Suprapubic skin (tissue), 4 donors: ENCODE measurements at places on chromosomes 1 and 21. TPM values are rescaled to one million over a fixed set of nuclear protein-coding genes. Genes with fewer than 3 reads are reported as not detected.

DNA sequence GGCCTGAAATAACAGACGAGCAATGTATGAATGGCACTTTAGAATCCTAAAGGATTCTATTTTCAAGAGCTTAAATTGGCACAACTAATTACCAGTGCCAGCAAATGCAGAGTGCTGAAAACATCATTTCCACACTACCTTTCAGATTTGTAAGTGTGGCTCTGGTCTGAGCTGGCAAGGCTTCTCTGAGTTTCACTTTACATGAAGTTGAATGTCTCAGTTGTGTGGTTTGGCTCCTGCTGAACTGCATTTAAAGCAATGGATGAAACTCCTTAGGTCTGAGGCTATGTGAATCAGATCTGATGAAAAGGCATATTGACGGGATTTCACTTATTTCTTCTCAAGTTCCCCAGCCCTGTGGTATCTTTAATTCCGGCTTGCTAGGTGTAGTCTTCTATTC, 114.8 kb upstream of the PTGFR start:
- H3K4me3 ChIP-seq: no peak overlapping the region
- no peaks in the 10 kb centered on the region for H3K36me3 ChIP-seq
- no peak for DNase-seq
- H3K27me3 ChIP-seq: no peaks in the 10 kb centered on the region
- peaks cover 9% of the 10 kb centered on the region for H3K4me1 ChIP-seq

DNA sequence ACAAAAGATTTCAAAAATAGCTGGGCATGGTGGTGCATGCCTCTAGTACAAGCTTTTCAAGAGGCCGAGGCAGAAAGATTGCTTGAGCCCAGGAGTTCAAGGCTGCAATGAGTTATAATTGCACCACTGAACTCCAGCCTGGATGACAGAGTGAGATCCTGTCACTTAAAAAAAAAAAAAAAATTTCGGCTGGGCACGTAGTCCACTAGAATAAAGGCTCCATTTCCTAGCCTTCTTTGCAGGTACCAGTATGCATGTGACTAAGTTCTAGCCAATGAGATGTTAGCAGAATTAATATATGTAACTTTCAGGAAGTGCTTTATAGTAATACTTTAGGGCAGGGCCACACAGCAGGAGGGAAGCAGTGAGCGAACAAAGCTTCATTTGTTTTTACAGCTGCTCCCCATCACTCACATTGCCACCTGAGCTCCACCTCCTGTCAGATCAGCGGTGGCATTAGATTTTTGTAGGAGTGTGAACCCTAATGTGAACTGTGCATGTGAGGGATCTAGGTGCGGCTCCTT, 28.8 kb upstream of the SYDE2 start:
- peak overlapping the region; percentile 40 for H3K27ac ChIP-seq
- H3K27me3 ChIP-seq: no peaks in the 10 kb centered on the region
- H3K4me1 ChIP-seq: peaks cover 15% of the 10 kb centered on the region
- H3K36me3 ChIP-seq: no peaks in the 10 kb centered on the region

- H3K4me3 ChIP-seq: no peak overlapping the region
- no peaks in the 10 kb centered on the region for H3K36me3 ChIP-seq
- no peaks in the 10 kb centered on the region for H3K27me3 ChIP-seq
Measured at GRCh38 chr1:62728963-62729362, 40.8 kb upstream of the DOCK7 start.

- no peak for DNase-seq
- no peak overlapping the region for H3K27ac ChIP-seq
- H3K4me3 ChIP-seq: no peak overlapping the region
- peaks cover 36% of the 10 kb centered on the region for H3K4me1 ChIP-seq
- no peaks in the 10 kb centered on the region for H3K27me3 ChIP-seq
- no peaks in the 10 kb centered on the region for H3K36me3 ChIP-seq
Measured at GRCh38 chr1:89607156-89607555, 25.8 kb upstream of the LRRC8C start.

DNA sequence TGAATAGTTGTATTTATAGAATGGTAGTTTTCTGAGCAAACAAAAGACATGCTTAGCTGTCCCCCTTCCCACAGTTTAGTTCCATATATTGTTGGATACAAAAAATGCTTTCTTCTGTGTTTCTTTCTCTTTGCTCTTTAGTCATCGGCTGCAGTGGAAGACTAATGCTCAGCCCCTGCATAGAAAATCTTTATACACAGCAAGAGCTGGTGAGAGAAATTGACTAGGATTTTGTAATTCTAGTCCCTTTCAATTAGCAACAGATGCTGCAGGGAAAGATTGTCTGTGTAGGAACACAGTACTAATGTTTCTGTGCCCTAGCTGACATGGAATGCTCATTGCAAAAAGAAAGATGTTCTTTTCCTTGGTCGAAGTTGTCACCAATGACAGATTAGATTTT, 200.9 kb downstream of the RPS6KC1 start:
- no peak for DNase-seq
- no peak overlapping the region for H3K4me3 ChIP-seq
- H3K4me1 ChIP-seq: no peaks in the 10 kb centered on the region
- no peaks in the 10 kb centered on the region for H3K27me3 ChIP-seq
- H3K36me3 ChIP-seq: no peaks in the 10 kb centered on the region

- H3K27ac ChIP-seq: no peak overlapping the region
- no peaks in the 10 kb centered on the region for H3K36me3 ChIP-seq
- H3K27me3 ChIP-seq: no peaks in the 10 kb centered on the region
- H3K4me1 ChIP-seq: no peaks in the 10 kb centered on the region
- no peak overlapping the region for H3K4me3 ChIP-seq
- no peak for DNase-seq
Measured at GRCh38 chr21:29730281-29730680, 209.5 kb downstream of the GRIK1 start.

GRCh38 chr1:193504920-193505319, 318.5 kb upstream of the B3GALT2 start:
- no peak overlapping the region for H3K4me3 ChIP-seq
- H3K27ac ChIP-seq: no peak overlapping the region
- H3K36me3 ChIP-seq: no peaks in the 10 kb centered on the region
- H3K27me3 ChIP-seq: no peaks in the 10 kb centered on the region

DNA sequence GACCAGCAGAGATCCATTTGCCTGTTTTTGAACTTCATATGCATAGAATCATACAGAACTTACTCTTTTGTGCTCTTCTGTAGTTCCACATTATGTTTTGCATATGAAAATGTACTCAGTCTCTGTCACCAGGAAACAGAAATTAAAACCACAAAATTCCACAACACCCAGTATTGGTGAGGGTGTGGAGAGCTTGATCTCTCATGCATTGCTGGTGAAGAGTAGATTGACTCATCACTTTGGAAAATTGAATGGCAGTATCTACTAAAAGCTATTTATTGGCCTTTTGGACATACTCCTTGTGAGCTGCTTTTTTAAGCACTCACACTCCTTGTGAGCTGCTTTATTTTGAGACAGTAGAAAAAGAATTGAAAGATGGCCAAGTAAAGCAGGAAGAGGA, 43.3 kb downstream of the VTCN1 start:
- no peak overlapping the region for H3K27ac ChIP-seq
- DNase-seq: no peak
- no peaks in the 10 kb centered on the region for H3K36me3 ChIP-seq
- no peaks in the 10 kb centered on the region for H3K27me3 ChIP-seq
- no peaks in the 10 kb centered on the region for H3K4me1 ChIP-seq

- H3K4me1 ChIP-seq: no peaks in the 10 kb centered on the region
- DNase-seq: no peak
- H3K27ac ChIP-seq: no peak overlapping the region
- no peaks in the 10 kb centered on the region for H3K27me3 ChIP-seq
Measured at GRCh38 chr1:198495631-198496030, 44.8 kb downstream of the ATP6V1G3 start.

GRCh38 chr1:202159534-202160371, 649 bp downstream of the PTPN7 start:
- peaks cover 8% of the 10 kb centered on the region for H3K4me1 ChIP-seq
- no peaks in the 10 kb centered on the region for H3K36me3 ChIP-seq
- no peak for DNase-seq
- H3K27me3 ChIP-seq: no peaks in the 10 kb centered on the region

DNA sequence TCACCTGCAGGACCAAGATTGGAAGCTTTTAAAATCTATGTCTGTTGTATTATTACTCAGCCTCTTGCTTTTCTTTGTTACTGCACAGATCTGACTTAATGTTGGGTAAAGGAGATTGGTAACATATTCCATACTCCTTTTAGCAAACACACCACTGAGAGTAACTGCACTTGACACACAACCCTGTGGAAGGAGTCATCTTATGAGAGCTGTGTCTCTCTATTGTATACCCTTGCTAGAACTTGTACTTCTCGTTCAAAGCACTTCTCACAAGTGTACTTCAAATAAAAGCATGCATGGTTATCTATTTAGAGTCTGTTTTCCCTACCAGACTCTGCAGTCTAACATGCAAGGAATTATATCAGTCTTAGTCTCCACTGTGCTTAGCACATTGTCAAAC, 813.4 kb downstream of the ADGRL2 start:
- no peak overlapping the region for H3K27ac ChIP-seq
- no peaks in the 10 kb centered on the region for H3K36me3 ChIP-seq
- H3K27me3 ChIP-seq: no peaks in the 10 kb centered on the region
- DNase-seq: no peak

GRCh38 chr21:38495696-38496095, 2.6 kb downstream of the ERG start:
- H3K4me1 ChIP-seq: no peaks in the 10 kb centered on the region
- H3K27ac ChIP-seq: no peak overlapping the region
- no peaks in the 10 kb centered on the region for H3K36me3 ChIP-seq
- H3K27me3 ChIP-seq: peaks cover 6% of the 10 kb centered on the region
- no peak for DNase-seq

- no peaks in the 10 kb centered on the region for H3K36me3 ChIP-seq
- no peak overlapping the region for H3K4me3 ChIP-seq
- H3K4me1 ChIP-seq: peaks cover 24% of the 10 kb centered on the region
- H3K27me3 ChIP-seq: peaks cover 60% of the 10 kb centered on the region
- no peak for DNase-seq
Measured at GRCh38 chr1:159170639-159171038, 776 bp upstream of the CADM3 start.

GRCh38 chr1:10935246-10935645, 77.2 kb upstream of the TARDBP start:
- no peaks in the 10 kb centered on the region for H3K4me1 ChIP-seq
- no peak for DNase-seq
- H3K4me3 ChIP-seq: no peak overlapping the region

- H3K27ac ChIP-seq: no peak overlapping the region
- DNase-seq: no peak
- H3K27me3 ChIP-seq: peaks cover 10% of the 10 kb centered on the region
- no peaks in the 10 kb centered on the region for H3K4me1 ChIP-seq
Measured at GRCh38 chr1:15444468-15445389, 6.5 kb downstream of the CTRC start.

DNA sequence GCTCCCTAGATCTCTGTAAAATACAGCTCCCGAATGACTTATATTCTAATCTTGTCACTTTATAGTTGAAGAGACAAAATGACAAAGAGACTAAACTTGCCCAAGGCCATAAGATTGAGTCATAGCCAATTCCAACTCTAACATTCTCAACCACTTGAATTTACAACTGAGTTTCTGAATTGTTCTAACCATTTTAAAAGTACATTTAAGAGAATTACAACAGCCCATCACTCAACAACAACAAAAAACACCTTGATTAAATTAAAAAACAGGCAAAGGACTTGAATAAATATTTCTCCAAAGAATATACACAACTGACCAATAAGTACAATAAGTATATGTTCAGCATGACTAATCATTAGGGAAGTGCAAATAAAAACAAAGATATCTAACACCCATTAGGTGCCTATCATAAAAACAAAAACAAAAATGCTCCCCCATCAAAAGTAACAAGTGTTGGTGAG, 8.7 kb upstream of the ADCY10 start:
- no peak for DNase-seq
- no peak overlapping the region for H3K27ac ChIP-seq
- H3K4me1 ChIP-seq: peaks cover 10% of the 10 kb centered on the region

- no peaks in the 10 kb centered on the region for H3K27me3 ChIP-seq
- H3K36me3 ChIP-seq: no peaks in the 10 kb centered on the region
- no peak overlapping the region for H3K27ac ChIP-seq
- DNase-seq: no peak
Measured at GRCh38 chr1:62371375-62371774, 52.1 kb upstream of the KANK4 start.

DNA sequence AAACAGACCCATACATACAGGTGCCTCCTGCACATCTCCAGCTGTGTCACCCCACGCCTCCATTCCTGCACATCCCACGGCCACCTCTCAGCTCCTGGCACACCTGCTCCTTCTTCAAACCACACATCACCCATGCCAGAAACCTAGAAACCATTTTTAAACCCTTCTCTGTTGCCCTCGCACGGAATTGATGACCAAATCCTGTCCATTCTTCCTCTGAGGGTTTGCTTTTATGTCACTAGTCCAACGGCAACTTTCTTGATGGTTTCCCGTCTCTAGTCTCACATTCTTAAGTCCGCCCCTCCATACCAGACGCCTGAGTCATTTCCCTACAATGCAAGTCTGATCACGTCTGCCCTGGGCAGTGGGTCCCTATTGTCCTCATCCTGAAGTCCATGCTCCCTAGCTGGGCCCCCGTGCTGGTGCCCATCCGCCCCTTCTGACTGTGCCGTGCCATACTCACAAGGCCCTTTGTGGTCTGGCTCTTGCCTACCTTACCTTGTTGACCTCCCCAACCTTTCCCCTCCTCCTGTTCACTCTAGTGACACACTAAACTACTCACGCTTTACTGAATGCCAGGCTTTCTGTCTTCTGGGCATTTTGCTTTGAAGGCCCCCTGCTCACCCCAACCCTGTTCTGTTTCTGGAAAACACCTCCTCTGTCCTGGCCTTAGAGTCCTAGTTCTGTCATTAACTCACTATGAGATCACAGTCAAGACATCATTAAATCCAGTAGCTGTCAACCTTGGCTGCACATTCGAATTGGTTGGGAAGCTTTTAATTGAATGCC, 17.6 kb downstream of the SLC2A1 start:
- peak overlapping the region; percentile 83 for H3K27ac ChIP-seq
- H3K4me1 ChIP-seq: peaks cover 99% of the 10 kb centered on the region
- no peaks in the 10 kb centered on the region for H3K27me3 ChIP-seq
- H3K4me3 ChIP-seq: no peak overlapping the region
- no peak for DNase-seq

Gene F3
- 102 TPM for total RNA-seq

Gene AKR7A3
- 3.7 TPM for total RNA-seq

Gene REN
- 0.44 TPM for total RNA-seq

Gene ST6GALNAC3
- total RNA-seq: 1.4 TPM

Gene SH3D21
- total RNA-seq: 6.0 TPM

Gene PLPP3
- total RNA-seq: 32.3 TPM

Gene PIGR
- 1.0 TPM for total RNA-seq

Gene EBNA1BP2
- 59.0 TPM for total RNA-seq

Gene MROH9
- not detected for total RNA-seq

Gene ADAMTS5
- total RNA-seq: 4.0 TPM

Gene FCGR3B
- total RNA-seq: 0.97 TPM

Gene RNU1-2
- total RNA-seq: under 0.01 TPM

Gene NCAM2
- 0.95 TPM for total RNA-seq

Gene SKI
- 58.4 TPM for total RNA-seq

Gene NHLH1
- total RNA-seq: not detected

Gene NECTIN4
- 126 TPM for total RNA-seq
